ENCODE measurements at places on chromosomes 3 and 15. TPM values are rescaled to one million over a fixed set of nuclear protein-coding genes. Genes with fewer than 3 reads are reported as not detected.

Gene FEZF2
- total RNA-seq = not detected

Gene TMEM212
- not detected for total RNA-seq

Gene CLDN11
- 0.35 TPM for total RNA-seq

Gene ST3GAL6
- total RNA-seq = 41.1 TPM

Gene MUSTN1
- total RNA-seq = 1.9 TPM

Gene DUOX1
- 0.04 TPM for total RNA-seq

Gene MYZAP
- 143 TPM for total RNA-seq

Gene LMOD3
- total RNA-seq = 0.11 TPM

Gene NEDD4
- 7.5 TPM for total RNA-seq

Gene SNTN
- total RNA-seq = 0.24 TPM

Gene SAXO2
- 9.3 TPM for total RNA-seq

Gene CPLX3
- total RNA-seq = not detected

Gene WNT5A
- total RNA-seq = 113 TPM

Gene C3orf70
- total RNA-seq = 0.42 TPM

Gene SST
- total RNA-seq = 6.0 TPM

Gene GP9
- not detected for total RNA-seq

Gene SLC2A2
- not detected for total RNA-seq

Gene ARNT2
- total RNA-seq = 4.4 TPM

Gene LRTM1
- total RNA-seq = not detected

Gene PRSS50
- 4.1 TPM for total RNA-seq

Gene OXNAD1
- 21.5 TPM for total RNA-seq

Gene CNTN3
- total RNA-seq = 0.18 TPM

Gene ECE2
- not detected for total RNA-seq

All from cardiac muscle cell (in vitro differentiated cells and primary cell).